ENCODE measurements at places on chromosomes 5 and 9. TPM values are rescaled to one million over a fixed set of nuclear protein-coding genes. Genes with fewer than 3 reads are reported as not detected.

NFIB gene
- 3.0 TPM for total RNA-seq

GRCh38 chr5:92267830-92268229 is 884.7 kb upstream of the ARRDC3 start:
- DNase-seq: no peak
- H3K36me3 ChIP-seq: no peaks in the 10 kb centered on the region
- H3K4me1 ChIP-seq: no peaks in the 10 kb centered on the region
- no peaks in the 10 kb centered on the region for H3K27me3 ChIP-seq

DPH7 gene
- total RNA-seq: 54.0 TPM

GRCh38 chr9:127121628-127122175 is 733 bp downstream of the ANGPTL2 start:
- H3K27ac ChIP-seq: no peak overlapping the region
- no peaks in the 10 kb centered on the region for H3K36me3 ChIP-seq
- H3K4me3 ChIP-seq: no peak overlapping the region
- DNase-seq: no peak
- H3K4me1 ChIP-seq: peaks cover 14% of the 10 kb centered on the region

- no peaks in the 10 kb centered on the region for H3K36me3 ChIP-seq
- no peak for DNase-seq
These were observed 250.4 kb downstream of the NSG2 start for GRCh38 chr5:174295702-174296436.

DNA sequence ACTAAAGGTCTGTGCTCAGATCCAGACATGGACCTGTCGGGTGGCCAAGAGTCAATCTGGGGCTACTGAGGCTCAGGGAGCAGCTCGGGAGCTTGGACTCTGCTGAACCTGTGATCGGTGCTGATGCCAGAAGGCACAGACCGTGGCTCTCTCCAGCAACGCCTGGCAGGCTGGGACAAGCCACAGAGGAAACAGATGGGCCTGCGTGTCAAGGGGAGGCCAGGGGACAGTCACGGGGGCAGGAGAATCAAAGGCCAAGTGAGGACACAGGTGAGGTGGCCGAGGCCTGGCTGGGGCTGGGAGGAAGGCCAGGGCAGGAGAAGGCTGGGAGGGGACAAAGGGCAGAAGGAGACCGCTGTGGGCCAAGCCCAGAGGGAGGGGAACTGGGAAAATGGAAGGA is 43.4 kb downstream of the EPB41L4B start:
- H3K36me3 ChIP-seq: no peaks in the 10 kb centered on the region
- H3K4me3 ChIP-seq: no peak overlapping the region
- H3K4me1 ChIP-seq: no peaks in the 10 kb centered on the region
- H3K27ac ChIP-seq: no peak overlapping the region
- peaks cover 15% of the 10 kb centered on the region for H3K27me3 ChIP-seq
- no peak for DNase-seq

DNA sequence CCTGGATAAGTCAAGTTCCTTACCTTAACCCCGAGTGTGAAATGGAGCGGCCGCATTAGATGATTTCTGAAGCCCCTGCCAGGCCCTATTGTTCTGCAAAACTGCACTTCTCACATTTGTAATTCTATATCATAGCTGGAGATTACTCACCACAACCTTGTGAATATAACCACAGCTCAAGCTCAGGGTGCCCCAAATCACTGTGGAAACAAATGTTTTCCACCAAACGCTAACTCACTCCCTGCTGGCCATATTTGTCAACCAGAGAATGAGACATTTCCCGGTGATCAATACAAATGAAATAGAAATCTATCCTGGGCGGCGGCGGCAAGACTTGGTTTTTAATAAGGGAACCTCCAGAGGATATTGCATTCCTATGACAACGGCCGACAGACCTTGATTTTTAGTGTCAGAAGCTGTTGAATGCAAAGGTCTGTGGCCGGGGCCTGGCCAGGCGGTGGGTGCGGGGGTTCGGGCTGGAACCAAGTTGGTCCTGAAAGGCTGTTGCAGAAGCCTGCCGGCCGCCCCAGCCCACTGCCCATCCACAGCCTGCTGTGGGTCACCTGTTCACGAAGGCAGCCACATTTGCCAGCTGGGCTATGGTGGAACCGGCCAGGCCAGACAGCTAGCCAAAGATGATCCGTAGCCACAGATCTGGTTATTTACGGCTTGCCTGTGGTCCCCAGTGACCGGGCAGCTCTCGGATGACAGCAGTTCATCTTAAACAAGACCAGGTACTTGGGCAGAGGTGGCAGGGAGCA is 93.9 kb upstream of the LMX1B start:
- no peaks in the 10 kb centered on the region for H3K4me1 ChIP-seq
- no peak overlapping the region for H3K4me3 ChIP-seq
- no peak overlapping the region for H3K27ac ChIP-seq
- H3K36me3 ChIP-seq: no peaks in the 10 kb centered on the region

DNA sequence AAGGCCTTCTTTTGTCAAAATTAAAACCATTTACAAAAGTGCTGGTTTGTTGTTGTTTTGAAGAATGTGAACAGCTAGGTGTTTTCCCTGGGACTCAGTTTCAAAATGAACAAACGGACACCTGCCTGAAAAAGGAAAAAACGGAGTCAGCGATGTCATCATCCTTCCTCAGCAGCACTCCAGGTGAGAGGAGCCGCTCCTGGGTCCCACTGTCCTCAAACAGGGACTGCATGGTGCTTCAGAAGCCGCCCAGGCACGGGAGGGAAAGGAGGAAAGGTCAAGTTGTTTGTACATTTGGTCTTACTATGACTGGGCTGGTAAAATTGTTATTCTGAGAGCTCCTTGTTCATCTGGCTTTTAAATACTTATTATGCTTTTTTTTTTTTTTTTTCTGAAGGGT is 69.0 kb upstream of the ZSWIM6 start:
- no peaks in the 10 kb centered on the region for H3K36me3 ChIP-seq
- peaks cover 26% of the 10 kb centered on the region for H3K27me3 ChIP-seq
- H3K27ac ChIP-seq: no peak overlapping the region
- DNase-seq: no peak
- H3K4me3 ChIP-seq: no peak overlapping the region
- H3K4me1 ChIP-seq: no peaks in the 10 kb centered on the region

GRCh38 chr5:85096421-85096820 is 711.7 kb upstream of the EDIL3 start:
- no peak overlapping the region for H3K27ac ChIP-seq
- H3K27me3 ChIP-seq: no peaks in the 10 kb centered on the region
- H3K4me1 ChIP-seq: no peaks in the 10 kb centered on the region
- no peak for DNase-seq
- no peaks in the 10 kb centered on the region for H3K36me3 ChIP-seq
- H3K4me3 ChIP-seq: no peak overlapping the region

PPP3R2 gene
- total RNA-seq: not detected

DNA sequence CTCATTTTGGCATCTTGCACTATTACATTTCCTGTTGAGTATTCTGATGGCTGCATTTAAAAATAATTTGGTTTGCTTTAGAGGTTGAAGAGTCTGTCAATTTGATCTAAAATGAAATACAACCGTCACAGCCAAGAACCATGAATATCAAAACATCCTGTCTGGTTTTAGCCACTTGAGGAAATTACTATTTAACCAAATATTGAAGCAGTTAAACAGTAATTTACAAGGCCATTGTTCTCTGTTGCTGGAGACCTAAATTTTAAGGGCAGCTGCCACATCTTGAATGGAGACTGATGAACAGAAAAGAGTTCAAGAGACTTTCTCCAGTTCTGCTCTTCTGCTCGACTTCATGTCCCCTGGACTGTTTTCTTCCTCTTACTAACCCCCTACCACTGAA is 549.4 kb downstream of the LRRC70 start:
- H3K36me3 ChIP-seq: no peaks in the 10 kb centered on the region

GRCh38 chr9:95513711-95514110 is 3.1 kb downstream of the PTCH1 start:
- DNase-seq: no peak
- H3K4me3 ChIP-seq: no peak overlapping the region
- no peaks in the 10 kb centered on the region for H3K27me3 ChIP-seq

KIF4B gene
- 0.07 TPM for total RNA-seq

DNA sequence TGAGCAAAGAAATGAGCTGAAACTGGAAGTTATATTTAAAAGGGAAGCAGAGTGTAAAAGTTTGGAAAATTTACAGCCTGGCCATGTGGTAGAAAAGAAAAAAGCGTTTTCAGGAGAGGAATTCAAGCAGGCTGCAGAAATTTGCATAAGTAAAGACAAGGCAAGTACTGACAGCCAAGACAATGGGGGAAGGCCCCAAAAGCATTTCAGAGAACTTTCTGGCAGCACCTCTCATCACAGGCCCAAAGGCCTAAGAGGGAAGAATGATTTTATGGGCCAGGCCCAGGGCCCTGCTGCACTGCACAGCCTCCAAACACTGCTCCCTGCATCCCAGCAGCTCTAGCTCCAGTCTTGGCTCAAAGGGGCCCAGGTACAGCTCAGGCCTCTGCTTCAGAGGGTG is 169.7 kb downstream of the GLIS3 start:
- no peak overlapping the region for H3K4me3 ChIP-seq
- H3K4me1 ChIP-seq: no peaks in the 10 kb centered on the region
- H3K27me3 ChIP-seq: no peaks in the 10 kb centered on the region
- DNase-seq: no peak
- no peaks in the 10 kb centered on the region for H3K36me3 ChIP-seq

DNA sequence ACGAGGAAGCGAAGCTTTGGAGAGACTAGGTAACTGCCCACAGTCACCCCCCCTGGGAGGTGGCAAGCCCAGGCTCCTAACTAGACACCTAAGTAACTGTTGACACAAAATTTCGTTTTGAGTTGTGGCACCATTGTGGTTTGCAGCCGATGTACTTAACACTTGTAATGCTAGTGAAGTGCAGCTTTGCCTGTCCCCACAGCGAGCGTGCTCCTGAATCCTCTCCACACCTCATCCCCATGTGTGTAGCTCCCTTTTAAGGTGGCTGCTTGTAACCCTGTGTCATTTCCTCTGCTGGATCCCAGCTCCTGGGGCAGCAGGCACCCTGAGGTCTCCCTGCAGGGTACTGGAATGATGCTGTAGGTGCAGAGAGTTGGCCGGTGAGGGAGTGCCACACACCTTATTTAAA is 114.9 kb downstream of the TRIO start:
- no peak overlapping the region for H3K27ac ChIP-seq
- peaks cover 4% of the 10 kb centered on the region for H3K27me3 ChIP-seq
- no peak overlapping the region for H3K4me3 ChIP-seq

DNA sequence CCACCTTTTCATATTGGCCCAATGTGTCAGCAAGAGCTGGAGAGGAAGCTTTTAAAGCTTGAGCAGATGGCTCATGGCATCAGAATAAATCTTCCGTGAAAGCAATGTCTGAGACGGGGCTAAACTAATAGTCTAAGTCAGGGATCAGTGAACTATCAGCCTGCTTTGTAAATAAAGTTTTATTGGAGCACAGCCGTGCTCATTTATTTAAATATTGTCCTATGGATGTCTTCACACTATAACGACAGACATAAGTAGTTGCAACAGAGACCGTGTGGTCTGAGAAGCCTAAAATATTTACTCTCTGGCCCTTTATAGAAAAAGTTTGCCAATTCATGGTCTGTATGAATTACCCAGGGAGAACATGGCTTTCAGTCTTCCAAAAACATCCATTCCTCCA is 85.6 kb upstream of the SLC44A1 start:
- H3K27ac ChIP-seq: no peak overlapping the region
- no peaks in the 10 kb centered on the region for H3K4me1 ChIP-seq
- no peaks in the 10 kb centered on the region for H3K36me3 ChIP-seq
- DNase-seq: no peak

- H3K27me3 ChIP-seq: no peaks in the 10 kb centered on the region
- no peak for DNase-seq
- no peaks in the 10 kb centered on the region for H3K4me1 ChIP-seq
- H3K36me3 ChIP-seq: no peaks in the 10 kb centered on the region
- H3K27ac ChIP-seq: no peak overlapping the region
These were observed 13.4 kb downstream of the ADAM19 start for GRCh38 chr5:157562111-157562581.
